ENCODE measurements at places on chromosomes 3 and 15.

DNA sequence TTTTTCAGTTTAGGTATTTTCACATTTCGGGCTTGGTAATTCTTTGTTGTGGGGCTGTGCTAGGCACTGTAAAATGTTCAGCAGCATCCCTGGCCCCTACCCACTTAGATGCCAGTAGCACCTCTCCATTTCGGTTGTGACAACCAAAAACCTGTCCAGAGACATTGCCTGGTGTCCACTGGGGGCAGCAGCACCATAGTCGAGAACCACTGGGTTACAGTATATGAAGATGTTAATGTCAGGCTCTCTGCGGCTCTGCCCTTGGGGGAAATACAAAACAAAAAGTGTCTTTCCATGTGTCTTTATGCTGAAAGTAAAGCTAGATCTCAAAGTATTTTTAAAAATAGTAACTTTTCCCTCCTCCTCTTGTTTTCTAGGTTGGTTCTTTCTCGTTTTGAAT, 177.2 kb downstream of the ITPR1 start:
- no peak for DNase-seq

- no peak for DNase-seq
Measured at GRCh38 chr3:111246967-111247760, 175.5 kb downstream of the NECTIN3 start.

GRCh38 chr3:114569186-114569585, 275.4 kb downstream of the TIGIT start:
- DNase-seq, result no peak

GRCh38 chr3:45105855-45106671, 40.1 kb downstream of the CDCP1 start:
- DNase-seq, result no peak

- DNase-seq, result no peak
Measured at GRCh38 chr3:52827441-52827840, 3.0 kb downstream of the ITIH4 start.

DNA sequence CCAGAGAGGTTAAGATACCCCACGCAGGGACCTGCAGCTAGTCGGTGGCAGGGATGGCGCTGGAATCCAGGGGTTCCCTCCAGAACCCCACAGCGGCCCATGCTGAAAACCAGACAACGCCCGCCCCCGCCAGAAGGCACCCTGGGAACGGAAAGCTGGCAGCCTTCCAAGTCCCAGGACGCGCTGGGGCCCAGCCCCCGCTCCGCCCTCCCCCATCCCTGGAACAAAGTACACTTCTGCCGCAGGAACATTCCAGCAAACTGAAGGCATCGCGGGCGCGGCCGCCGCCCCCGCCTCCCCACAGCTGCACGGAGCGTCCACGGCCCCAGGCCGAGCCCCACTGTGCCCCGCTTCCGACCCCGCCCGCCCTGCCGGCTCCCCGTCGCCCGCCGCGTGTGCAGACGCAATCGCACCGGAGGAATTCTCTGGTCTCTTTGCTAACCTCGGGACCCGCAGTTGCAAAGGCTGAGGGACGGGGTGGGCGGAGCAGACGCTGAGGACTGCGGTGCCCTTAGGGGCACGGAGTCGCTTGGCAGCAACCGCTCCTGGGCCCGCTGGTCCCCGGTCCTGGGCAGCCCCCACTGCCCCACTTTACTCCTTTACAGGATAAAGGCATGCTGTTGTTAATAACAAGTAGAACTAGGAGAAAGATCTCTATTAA, 44.8 kb upstream of the RNU6-1 start:
- no peak for DNase-seq

GRCh38 chr3:157614896-157615295, 111.7 kb upstream of the VEPH1 start:
- no peak for DNase-seq

DNA sequence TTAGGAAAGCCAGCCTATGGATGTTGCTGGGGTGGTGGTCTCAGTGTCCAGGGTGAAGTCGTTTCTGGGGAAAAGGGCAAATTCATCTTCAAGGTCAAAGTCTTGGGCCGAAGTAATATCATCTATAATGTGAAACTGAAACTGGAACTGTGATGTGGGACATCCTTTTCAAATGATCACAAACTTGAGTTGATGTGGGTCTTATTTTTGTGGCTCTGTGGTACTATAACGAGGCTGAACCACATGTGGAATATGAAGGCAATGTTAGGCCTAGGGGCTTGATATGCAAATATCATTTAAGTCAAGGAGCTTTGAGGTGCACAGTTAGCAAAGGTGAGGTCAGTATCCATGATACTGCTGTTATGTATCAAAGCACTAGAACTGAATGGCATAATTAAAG, 1.5 kb upstream of the CD200R1L start:
- DNase-seq, result no peak

- DNase-seq, result no peak
Measured at GRCh38 chr3:150483226-150483625, 63.1 kb downstream of the SERP1 start.

DNA sequence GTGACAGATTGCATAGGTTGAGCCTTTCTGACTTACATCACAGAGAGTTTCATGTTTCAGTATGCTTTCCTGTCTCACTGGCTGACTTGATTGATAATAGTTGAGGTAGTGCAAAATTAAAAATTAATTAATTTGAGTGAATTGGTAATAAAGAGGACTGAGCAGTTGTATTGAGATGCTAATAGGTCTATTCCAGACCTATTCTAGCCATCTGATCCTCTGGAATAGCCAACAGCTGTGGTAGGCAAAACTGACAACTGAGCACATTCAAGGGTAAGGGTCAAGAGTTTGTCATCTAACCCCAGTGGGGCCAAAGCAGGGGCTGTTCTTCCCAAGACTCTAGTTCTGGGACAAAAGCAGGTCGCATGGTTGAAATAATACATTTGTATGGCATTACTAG, 132.4 kb downstream of the EPHA3 start:
- DNase-seq, result no peak

DNA sequence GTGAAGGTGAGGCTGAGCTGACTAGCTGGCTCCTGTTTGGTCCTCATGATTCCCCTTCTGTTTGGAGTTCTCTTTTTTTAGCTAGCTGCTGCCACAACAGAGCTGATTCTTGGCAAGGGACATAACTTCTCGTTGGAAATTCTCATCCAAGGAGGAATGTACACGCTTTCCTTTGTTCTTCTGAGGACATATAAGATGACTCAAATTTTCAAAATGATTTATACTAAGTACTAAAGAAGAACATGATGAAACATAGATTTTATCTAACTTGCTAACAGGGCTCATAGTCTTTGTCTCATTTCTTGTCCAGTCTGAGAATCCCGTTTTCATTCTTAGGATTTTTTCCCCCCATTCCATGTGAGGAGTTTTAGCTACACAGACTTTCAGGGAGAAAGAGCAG, 2.9 kb upstream of the TFG start:
- DNase-seq, result no peak

- no peak for DNase-seq
Measured at GRCh38 chr15:68229386-68230156, at the start of gene CLN6. CLN6 (minus strand) TSS chr15:68229728; CDS start chr15:68229584, 144 bp downstream.

- no peak for DNase-seq
Measured at GRCh38 chr3:84984429-84984828, 25.6 kb downstream of the CADM2 start.

GRCh38 chr3:52714335-52715302, 8.7 kb downstream of the SPCS1 start:
- no peak for DNase-seq

- no peak for DNase-seq
Measured at GRCh38 chr3:98552232-98553020, 20.6 kb downstream of the GPR15 start.

DNA sequence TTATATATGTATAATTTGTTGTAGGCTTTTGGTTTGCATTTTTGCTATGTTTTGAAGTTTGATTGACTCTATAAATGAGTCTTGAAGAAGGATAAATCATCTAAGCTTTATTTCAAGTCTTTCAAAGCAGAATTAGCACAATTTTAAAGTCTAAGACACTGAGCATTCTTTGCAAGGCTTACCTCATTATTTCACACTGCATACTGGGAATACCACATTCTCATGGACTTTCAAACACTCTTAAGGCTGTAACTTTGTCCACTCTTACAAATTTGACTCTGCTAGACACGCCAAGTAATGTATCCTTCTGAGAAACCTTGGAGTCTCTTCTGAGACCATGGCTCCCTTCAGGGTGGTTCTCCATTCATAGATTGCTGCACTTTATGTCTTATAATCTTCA, 281.3 kb upstream of the COL8A1 start:
- no peak for DNase-seq

- DNase-seq, result no peak
Measured at GRCh38 chr3:126528800-126529541, 5.0 kb downstream of the CHST13 start.

GRCh38 chr3:129662191-129662608, 55.7 kb upstream of the PLXND1 start:
- no peak for DNase-seq

- DNase-seq, result no peak
Measured at GRCh38 chr3:137259701-137260100, 301.9 kb downstream of the IL20RB start.

GRCh38 chr3:41365973-41366372, 166.7 kb downstream of the CTNNB1 start:
- no peak for DNase-seq

DNA sequence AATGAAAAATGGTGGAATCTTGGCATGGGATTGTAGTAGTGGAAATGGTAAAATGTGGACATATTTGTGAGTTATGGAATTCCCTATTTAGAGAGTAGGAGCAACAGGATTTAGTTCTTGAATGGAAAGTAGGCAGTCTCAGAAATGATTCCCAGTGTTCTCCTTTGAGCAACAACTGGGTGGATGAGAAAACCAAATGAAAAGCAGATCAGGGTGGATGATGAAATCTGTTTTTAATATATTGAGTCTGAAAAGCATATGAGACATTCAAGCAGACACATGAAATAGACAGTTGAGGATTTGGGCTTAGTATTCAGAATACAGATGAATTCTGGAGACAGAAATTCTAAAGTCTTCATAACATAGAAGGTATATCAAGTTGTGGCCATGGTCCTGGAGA, 451.3 kb downstream of the LPP start:
- DNase-seq, result no peak

DNA sequence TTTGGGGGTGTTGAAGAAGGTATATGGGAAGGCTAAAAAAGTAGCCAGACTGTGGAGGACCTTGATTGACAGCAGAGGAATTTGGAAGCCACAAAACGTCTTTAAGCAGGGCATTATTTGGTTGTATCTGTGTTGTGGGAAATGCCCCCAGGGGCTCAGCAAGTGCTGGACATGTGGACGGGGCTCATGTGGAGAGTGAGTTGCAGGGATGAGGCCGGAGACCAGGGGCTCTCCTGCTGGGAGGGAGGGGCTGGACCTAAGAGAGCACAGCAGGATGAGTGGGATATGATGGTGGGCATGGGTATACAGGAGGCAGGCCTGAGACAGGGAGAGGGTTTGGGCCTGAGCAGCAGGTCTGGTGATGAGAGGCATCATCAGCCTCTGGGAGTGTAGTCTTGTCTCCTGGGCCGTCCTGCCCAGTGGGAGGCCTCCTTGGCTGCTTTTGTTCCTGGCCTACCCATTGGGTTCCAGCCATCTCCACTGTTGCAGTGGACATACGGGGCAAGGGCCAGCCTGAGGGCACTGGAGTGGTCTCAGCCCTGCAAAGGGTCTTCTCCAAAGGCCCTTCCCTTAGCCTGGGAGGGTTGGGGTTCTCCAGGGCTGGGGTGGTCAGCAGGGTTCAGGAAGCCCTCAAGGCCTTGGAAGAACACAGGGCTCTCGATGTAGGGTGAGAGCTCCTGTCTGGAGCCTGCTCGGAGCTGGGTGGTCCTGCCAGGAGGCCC, 27.5 kb downstream of the ACAD9 start:
- DNase-seq, result no peak

GRCh38 chr3:71492974-71493771, 90.4 kb downstream of the FOXP1 start:
- no peak for DNase-seq

DNA sequence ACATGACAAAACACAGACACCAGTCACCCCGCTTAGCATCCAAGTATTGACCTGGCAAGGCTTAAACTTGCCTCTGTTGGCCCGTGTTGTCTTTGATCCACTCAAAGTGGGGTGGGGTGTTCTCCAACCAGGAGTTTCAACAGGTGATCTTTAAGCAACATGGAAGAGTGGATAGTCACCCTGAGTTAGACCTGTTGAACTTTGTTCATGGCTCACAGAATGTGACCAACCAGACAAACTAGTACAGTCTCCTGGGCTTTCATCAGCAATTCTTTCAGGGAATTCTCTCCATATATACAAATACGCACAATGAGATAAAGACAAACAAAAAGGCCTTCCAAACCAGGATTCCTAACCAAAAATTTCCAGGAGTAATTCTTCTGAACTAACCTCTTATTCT, 11.9 kb downstream of the LEKR1 start:
- DNase-seq, result no peak

- DNase-seq, result no peak
Measured at GRCh38 chr3:120780977-120781376, 38.4 kb downstream of the GTF2E1 start.

DNA sequence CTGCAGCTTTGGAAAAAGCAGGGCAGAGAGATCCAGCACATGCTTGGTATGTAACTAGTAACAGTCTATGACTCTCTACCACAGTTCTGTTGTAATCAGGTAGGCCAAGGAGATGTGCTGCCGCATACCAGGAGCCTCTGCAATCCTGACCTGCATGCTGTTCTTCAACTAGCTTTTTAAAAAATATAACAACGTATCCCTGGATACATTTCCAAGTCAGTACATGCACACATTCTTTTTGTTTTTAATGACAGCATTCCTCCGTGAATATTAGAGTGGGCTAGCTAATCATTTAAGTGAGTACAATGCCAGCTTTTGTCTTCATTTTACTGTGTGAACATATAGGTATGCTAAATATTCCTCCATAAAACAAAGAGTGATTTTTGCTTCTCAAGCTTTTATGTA, 437.8 kb downstream of the RBMS3 start:
- no peak for DNase-seq

DNA sequence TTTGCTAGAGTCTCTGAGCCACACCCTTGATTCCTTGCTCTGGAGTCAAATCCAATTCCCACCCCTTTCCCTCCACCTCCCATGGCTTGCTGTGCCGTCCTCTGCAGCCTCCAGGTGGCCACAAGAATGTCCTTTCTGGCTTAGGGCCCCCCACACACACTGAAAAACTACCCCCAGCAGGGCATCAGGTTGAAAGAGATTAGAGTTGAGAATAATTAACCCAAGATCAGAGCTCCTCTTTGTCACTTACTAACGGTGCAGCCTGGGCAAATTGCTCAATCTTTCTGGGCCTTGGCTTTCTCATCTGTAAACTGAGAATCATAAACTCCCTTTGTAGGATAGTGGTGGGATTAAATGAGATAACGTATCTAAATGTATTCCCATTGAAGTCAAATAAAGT, 78.5 kb downstream of the MRPL46 start:
- no peak for DNase-seq

- no peak for DNase-seq
Measured at GRCh38 chr3:46001178-46001577, 5.6 kb upstream of the FYCO1 start.

DNA sequence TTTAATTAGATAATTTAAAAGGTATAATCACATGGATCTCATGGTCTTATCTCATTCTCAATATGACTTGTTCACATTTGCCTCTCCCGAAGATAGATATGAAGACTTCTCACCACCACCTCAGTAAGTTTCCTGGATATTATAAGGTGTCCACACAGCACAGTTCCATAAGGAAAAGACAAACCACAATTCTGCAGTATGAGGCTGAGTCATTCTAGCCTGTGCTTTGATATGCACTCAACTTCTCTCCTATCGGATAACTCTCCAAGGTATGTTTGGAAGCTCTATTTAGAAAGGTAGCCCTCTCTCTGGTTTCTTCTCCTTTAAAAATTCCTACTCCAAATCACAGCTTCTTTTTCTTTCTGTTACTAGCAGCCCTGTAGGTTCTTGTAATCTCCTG, 612.8 kb downstream of the ZPLD1 start:
- DNase-seq, result no peak

- DNase-seq, result no peak
Measured at GRCh38 chr15:65987100-65987499, 117.8 kb downstream of the RAB11A start.
